Tongue (tissue), 3 donors: ENCODE measurements at places on chromosomes 13 and 19. TPM values are rescaled to one million over a fixed set of nuclear protein-coding genes. Genes with fewer than 3 reads are reported as not detected.

The DNAAF3 gene
- total RNA-seq, result 0.51 TPM

The ZNF805 gene
- total RNA-seq, result 34.1 TPM

The BICRA gene
- total RNA-seq, result 10.8 TPM

The VSTM2B gene
- total RNA-seq, result not detected

The PSG4 gene
- not detected for total RNA-seq

The CEACAM18 gene
- total RNA-seq, result not detected

The SYNGR4 gene
- total RNA-seq, result not detected

The LRRC4B gene
- total RNA-seq, result 13.0 TPM

The ZNF729 gene
- total RNA-seq, result 0.10 TPM

The MBD3L3 gene
- not detected for total RNA-seq

The CAMSAP3 gene
- total RNA-seq, result 7.0 TPM

The DAND5 gene
- total RNA-seq, result not detected

The CLPTM1 gene
- total RNA-seq, result 38.3 TPM

The KLK12 gene
- total RNA-seq, result 7.2 TPM

The OVOL3 gene
- not detected for total RNA-seq

The KLK8 gene
- total RNA-seq, result 1.3 TPM

The ERICH6B gene
- total RNA-seq, result not detected

The FGF9 gene
- 3.1 TPM for total RNA-seq

The CYP2F1 gene
- total RNA-seq, result 3.1 TPM

The URAD gene
- total RNA-seq, result not detected

The ADAT3 gene
- total RNA-seq, result 2.8 TPM

The EXOC3L2 gene
- 4.0 TPM for total RNA-seq

The SHISA7 gene
- not detected for total RNA-seq

The IGFL3 gene
- total RNA-seq, result not detected

The PROZ gene
- not detected for total RNA-seq

The C1QTNF9 gene
- 3.8 TPM for total RNA-seq

The GPATCH1 gene
- 8.8 TPM for total RNA-seq

The TNFSF13B gene
- total RNA-seq, result 1.8 TPM

The ALOX5AP gene
- 0.72 TPM for total RNA-seq

The FGF14 gene
- 0.21 TPM for total RNA-seq

The ODAD3 gene
- not detected for total RNA-seq

The CEACAM16 gene
- not detected for total RNA-seq

The PCDH9 gene
- total RNA-seq, result 6.9 TPM

The NXNL1 gene
- not detected for total RNA-seq

The PSG2 gene
- not detected for total RNA-seq

The C3 gene
- total RNA-seq, result 27.8 TPM

The LIM2 gene
- total RNA-seq, result not detected

The ACP5 gene
- 2.5 TPM for total RNA-seq

The CGB8 gene
- total RNA-seq, result not detected

The RGCC gene
- 36.6 TPM for total RNA-seq
